ENCODE measurements at places on chromosomes 7 and 10. TPM values are rescaled to one million over a fixed set of nuclear protein-coding genes. Genes with fewer than 3 reads are reported as not detected.

Gene MORN4
- not detected for total RNA-seq

Gene VGF
- not detected for total RNA-seq

Gene ATG9B
- not detected for total RNA-seq

Gene CHST12
- 10.8 TPM for total RNA-seq

Gene LRRN3
- not detected for total RNA-seq

Gene PNLIP
- total RNA-seq = not detected

Gene ANXA7
- total RNA-seq = 12.3 TPM

Gene STN1
- total RNA-seq = 31.8 TPM

Gene EPHA1
- total RNA-seq = 21.1 TPM

Gene ZSCAN21
- total RNA-seq = 10.2 TPM

Gene LBX1
- not detected for total RNA-seq

Gene ZNF37A
- 12.0 TPM for total RNA-seq

Gene LIPM
- not detected for total RNA-seq

Gene MYOF
- 57.2 TPM for total RNA-seq

Gene SPDYE11
- not detected for total RNA-seq

Gene LGI1
- 2.4 TPM for total RNA-seq

Gene KCND2
- 0.32 TPM for total RNA-seq

Gene AEBP1
- 96.1 TPM for total RNA-seq

Gene TMEM196
- total RNA-seq = not detected

Gene NODAL
- not detected for total RNA-seq

Gene PTF1A
- not detected for total RNA-seq

Measured in transverse colon (tissue), 4 donors.